ENCODE measurements at places on chromosomes 7 and 10. TPM values are rescaled to one million over a fixed set of nuclear protein-coding genes. Genes with fewer than 3 reads are reported as not detected.

The ARMH3 gene
- total RNA-seq, result 13.7 TPM

The EPDR1 gene
- 87.3 TPM for total RNA-seq

The C10orf90 gene
- 2.7 TPM for total RNA-seq

The CNOT4 gene
- total RNA-seq, result 12.0 TPM

The SPDYE9 gene
- total RNA-seq, result not detected

All from A549 treated with ZK216348 at 1 μM for 4 hours (cell line).